Esophagus muscularis mucosa (tissue), 4 donors: ENCODE measurements at places on chromosomes 16 and 17. TPM values are rescaled to one million over a fixed set of nuclear protein-coding genes. Genes with fewer than 3 reads are reported as not detected.

- DNase-seq = no peak
These were observed 5.8 kb upstream of the CBX4 start for GRCh38 chr17:79844869-79845600.

DNA sequence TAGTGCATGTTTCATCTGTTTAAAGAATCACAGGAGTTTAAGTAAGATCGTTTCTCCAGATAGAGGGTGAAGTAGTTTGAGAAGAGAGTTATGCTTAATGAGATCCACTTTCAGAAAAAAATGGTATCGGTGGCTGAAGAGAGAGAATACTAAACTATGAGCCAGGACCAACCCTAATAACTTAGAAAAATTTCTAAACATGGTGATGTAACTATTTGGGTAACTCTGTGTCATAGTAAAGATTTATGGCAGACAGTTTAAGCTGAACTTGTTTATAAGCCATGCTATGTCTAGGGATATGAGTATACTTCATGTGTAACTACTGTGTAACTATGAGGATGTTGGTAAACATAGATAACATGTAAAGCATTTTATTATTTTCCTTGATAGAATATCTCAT, 489.5 kb downstream of the KCNJ2 start:
- no peak for DNase-seq

- DNase-seq = no peak
These were observed 249.0 kb upstream of the SALL1 start for GRCh38 chr16:51399908-51400670.

- DNase-seq = no peak
These were observed 31.5 kb downstream of the PIPOX start for GRCh38 chr17:29074488-29074887.

DNA sequence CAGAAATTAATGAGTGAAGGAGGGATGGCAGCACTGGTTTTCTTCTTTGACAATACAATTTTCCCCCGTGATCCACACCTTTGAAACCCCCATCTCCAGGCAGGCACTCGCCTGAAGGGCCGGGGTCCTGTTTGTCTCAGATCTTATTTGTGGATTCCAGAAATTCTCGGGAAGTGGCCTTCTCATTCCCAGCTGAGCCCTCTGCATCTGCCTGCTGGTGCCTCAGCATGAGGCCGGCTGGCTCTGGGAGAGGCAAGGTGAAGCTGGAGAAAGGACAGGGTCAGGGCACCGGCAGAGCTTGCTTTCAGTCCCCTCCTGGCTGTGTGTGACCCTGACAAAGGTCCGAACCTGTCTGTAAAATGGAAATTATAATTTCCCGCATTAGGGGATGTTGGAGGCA, 35.8 kb upstream of the C1QL1 start:
- DNase-seq = no peak

- DNase-seq = no peak
These were observed 35.9 kb downstream of the TMEM132E start for GRCh38 chr17:34615326-34615725.

DNA sequence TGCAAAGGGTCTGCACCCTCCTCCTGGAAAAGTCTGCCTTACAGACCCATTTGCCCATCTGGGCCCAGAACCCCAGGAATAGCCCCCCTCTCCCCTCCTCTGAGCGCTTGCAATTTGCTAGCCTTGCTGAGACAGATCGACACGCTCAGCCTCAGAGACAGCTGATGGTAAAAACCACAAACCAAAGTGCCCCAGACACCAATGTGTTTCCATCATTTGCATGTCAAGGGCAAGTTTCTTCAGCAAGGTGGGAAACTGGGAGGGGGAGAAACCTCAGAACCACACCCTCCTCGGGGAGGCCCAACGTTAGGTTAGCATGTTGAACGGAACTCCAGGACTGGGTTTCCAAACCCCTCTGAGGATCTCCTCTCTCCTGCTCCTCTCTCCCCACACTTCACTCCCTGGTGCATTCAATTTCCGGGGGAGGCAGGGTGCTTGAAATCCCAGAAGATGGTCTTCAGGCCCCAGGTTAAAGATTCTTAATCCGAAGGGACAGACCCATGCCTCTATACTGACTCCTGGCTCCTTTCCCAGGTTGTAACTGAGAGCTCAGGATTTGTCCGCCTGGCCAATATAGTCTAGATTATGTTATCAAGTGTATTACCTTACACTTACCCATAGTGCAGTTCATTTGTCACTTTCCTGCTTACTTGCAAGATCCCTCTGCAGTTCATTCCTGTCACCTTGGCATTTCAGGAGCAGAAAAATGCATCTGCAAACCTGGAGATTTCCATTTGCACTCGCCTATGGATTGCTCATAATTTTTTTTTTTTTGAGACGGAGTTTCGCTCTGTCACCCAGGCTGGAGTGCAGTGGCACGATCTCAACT, 1.3 kb upstream of the CUEDC1 start:
- DNase-seq = no peak

DNA sequence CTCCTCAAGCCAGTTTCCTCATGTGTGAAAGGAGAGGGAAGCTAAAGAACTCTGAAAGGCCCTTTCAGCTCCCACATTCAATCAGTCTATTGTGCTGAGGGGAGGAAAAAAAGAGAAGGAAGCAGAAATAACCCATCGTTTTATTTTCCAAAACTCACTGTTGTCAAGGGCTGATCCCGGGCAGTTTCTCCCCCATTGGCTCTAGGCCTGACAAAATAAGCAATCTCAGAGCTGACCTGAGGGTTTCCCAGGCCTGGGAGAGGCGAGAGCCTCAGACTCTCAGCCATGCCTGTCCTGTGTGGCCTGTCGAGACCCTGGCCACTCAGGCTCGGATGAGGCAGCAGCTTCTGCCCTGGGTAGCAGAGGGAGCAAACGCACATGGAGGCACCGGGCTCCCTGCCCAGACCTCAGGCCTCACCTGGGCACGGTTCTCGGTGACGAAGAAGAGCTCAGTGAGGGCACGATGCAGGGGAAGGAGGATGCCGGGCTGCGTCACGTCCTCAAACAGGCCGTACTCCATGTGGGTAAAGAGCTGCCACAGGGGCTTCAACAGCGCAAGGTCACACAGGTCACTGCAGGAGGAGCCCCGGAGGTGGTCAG, 45.0 kb upstream of the ATP2A3 start:
- no peak for DNase-seq

DNA sequence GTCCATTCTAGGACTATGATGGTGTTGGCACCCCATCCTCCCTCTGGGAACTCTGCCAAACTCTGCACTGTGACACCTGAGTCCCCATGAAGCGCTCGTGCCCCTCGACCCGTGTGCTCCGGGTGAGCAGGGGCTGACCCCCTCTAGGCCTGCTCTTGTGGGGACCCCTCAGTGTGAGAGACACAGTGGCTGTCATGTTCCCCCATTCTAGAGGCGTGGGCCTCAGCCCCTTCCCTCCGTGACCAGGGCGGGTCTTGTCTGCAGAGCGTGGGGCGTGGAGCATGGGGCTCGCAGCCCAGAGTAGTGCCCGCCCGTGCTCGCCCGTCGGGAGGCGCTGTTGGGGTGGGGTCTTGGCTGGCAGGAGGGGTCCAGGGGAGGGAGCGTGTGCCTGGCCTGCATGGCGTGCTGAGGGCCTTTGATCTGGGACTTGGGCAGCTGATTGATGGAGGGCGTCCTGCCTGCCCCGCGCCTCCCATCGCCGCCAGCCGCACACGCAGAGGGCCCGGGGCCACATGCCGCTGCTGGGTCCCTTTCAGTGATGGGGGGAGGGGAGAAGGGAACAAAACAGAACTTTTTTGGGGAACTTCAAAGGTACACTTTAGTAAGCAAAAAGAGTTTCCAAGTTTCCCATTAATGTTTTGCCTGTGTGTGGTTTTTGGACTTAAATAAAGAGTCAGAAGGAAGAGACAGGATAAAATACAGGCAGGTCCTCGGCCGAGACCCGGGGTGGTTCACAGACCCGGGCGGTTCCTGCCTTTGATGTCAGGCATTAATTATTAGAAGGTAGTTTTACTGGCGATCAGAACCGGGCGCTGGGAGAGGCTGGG, 22.5 kb downstream of the CENPX start:
- no peak for DNase-seq

Gene TNFRSF17
- total RNA-seq = not detected

Gene HS3ST3B1
- total RNA-seq = 2.5 TPM

Gene KRT40
- not detected for total RNA-seq

Gene ZFPM1
- 1.0 TPM for total RNA-seq

Gene STX1B
- total RNA-seq = 0.92 TPM

Gene GNAO1
- 3.0 TPM for total RNA-seq
